Activated CD8-positive, alpha-beta T cell treated with anti-CD3 and anti-CD28 coated beads for 36 hours (primary cell): ENCODE measurements at places on chromosomes 3 and 15. TPM values are rescaled to one million over a fixed set of nuclear protein-coding genes. Genes with fewer than 3 reads are reported as not detected.
A peak's percentile ranks its signal among the peaks of the same experiment; 100 is the strongest.

DNA sequence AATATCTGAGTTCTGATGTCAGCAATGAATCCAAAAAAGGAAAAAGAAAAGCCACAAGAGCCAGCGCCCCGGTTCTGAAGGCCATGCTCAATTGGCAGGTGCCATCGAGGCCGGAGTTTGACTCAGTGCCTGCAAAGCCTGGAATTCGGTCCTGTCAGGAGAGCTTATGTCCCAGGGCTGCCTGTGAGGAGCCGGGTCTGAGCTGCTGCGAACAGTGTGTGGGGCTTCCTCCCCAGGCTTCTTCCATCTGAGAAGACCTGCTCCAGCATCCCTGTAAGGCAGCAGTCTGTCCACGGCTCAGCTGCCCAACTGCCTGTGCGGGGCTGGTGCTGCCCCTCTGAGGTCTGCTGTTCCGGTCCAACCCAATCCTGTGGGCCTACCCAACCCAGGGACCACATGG lies 46.1 kb downstream of the ROPN1B start:
- H3K4me1 ChIP-seq: no peaks in the 10 kb centered on the region
- H3K27ac ChIP-seq: no peak overlapping the region
- DNase-seq: no peak
- peaks cover 35% of the 10 kb centered on the region for H3K36me3 ChIP-seq

- peaks cover 51% of the 10 kb centered on the region for H3K36me3 ChIP-seq
- peaks cover 25% of the 10 kb centered on the region for H3K4me1 ChIP-seq
- no peak overlapping the region for H3K4me3 ChIP-seq
- no peak for DNase-seq
- H3K27me3 ChIP-seq: no peaks in the 10 kb centered on the region
Measured at GRCh38 chr3:88101142-88101541, 42.1 kb downstream of the ZNF654 start.

DNA sequence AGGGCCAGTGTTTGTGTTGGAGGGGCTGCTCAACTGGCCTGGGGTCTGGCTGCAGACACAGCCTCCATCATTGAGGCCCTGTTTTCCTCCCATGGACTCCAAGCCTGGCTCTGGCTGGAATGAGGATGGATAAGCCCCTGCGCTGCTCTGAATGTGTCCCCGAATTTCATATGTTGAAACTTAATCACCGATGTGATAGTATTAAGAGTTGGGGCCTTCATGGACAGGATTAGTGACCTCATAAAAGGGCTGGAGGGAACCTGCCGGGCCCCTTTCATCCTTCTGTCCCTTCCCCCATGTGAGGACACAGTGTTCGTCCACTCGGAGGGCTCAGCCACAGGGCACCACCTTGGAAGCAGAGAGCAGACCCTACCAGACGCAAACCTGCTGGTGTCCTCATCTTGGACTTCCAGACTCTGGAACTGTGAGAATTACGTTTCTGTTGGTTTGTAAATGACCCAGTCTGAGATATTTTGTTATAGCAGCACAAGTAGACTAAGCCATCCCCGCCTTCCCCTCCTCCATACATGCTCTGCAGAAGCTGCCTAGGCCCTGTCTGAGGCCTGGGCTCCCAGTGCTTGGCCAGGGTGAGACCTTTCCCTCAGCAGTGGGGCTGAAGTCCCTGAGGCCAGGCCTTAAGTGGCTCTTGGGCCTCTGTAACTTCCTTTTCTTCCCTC lies 3.8 kb upstream of the LCTL start:
- no peaks in the 10 kb centered on the region for H3K36me3 ChIP-seq
- H3K4me3 ChIP-seq: no peak overlapping the region
- DNase-seq: no peak
- no peaks in the 10 kb centered on the region for H3K27me3 ChIP-seq

DNA sequence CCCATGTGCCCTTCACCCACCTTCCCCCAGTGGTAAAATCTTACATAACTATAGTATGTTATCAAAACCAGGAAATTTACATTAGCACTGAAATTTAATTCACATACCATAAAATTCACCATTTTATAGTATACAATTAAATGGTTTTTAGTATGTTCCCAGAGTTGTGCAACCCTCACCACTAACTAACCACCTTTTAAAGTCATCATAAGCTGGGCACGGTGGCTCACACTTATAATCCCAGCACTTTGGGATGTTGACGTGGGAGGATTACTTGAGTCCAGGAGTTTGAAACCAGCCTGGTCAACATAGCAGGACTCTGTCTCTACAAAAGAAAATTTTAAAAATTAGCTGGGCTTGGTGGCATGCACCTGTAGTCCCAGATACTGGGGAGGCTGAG lies 13.7 kb downstream of the FRMD5 start:
- no peaks in the 10 kb centered on the region for H3K36me3 ChIP-seq
- no peak for DNase-seq
- no peaks in the 10 kb centered on the region for H3K4me1 ChIP-seq

DNA sequence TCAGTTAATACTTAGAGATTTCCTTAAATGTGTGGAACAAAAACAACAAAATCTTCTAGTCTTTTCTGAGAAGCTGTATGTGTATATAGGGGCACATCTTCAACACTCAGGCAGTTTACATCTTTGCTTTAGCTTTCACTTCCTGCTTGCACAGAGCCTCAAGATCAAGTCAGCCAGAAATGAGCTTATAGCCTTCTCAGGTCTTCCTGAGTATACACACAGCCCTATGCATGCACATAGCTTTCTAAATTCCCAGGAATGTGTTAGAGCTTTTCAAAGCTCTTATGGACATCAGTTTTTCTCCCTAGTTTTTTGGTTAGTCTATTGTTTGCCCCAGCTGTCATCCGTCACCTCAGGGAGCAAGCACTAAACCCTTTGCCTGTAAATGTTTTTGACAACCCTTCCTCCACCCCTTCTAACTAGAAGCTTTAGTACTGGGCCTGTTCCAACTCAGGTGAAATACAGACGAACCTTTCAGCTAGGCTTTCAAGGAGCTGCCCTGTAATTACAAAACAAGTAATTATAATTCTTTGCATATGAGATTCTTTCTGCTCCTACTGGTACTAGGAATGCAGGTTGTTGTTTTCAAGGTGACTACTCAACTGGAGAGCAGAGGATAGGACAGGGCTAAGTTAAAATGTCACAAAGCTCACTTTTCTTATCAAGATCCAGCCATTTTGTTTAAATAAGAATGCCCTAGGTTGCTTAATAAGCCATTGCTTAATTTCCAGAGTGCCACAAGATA lies 22.6 kb upstream of the MTMR10 start:
- H3K27me3 ChIP-seq: no peaks in the 10 kb centered on the region
- H3K4me3 ChIP-seq: no peak overlapping the region
- H3K36me3 ChIP-seq: peaks cover 6% of the 10 kb centered on the region
- peaks cover 17% of the 10 kb centered on the region for H3K4me1 ChIP-seq
- H3K27ac ChIP-seq: peak overlapping the region; percentile 57

- no peak overlapping the region for H3K27ac ChIP-seq
- peaks cover 5% of the 10 kb centered on the region for H3K27me3 ChIP-seq
- H3K4me3 ChIP-seq: no peak overlapping the region
- H3K4me1 ChIP-seq: no peaks in the 10 kb centered on the region
Measured at GRCh38 chr3:139705631-139706030, 27.9 kb upstream of the NMNAT3 start.

- no peak for DNase-seq
- H3K27ac ChIP-seq: no peak overlapping the region
- no peak overlapping the region for H3K4me3 ChIP-seq
- no peaks in the 10 kb centered on the region for H3K36me3 ChIP-seq
Measured at GRCh38 chr15:55116636-55117035, 80.1 kb downstream of the RSL24D1 start.

- DNase-seq: no peak
- no peaks in the 10 kb centered on the region for H3K36me3 ChIP-seq
- H3K27me3 ChIP-seq: no peaks in the 10 kb centered on the region
- no peak overlapping the region for H3K27ac ChIP-seq
Measured at GRCh38 chr3:97481416-97481815, 283.1 kb upstream of the ARL6 start.

- peak; percentile 12 for DNase-seq
- H3K27me3 ChIP-seq: peaks cover 3% of the 10 kb centered on the region
- no peak overlapping the region for H3K4me3 ChIP-seq
- no peak overlapping the region for H3K27ac ChIP-seq
Measured at GRCh38 chr3:28972921-28973320, 307.9 kb upstream of the RBMS3 start.

- H3K36me3 ChIP-seq: no peaks in the 10 kb centered on the region
- no peak overlapping the region for H3K27ac ChIP-seq
Measured at GRCh38 chr3:124363476-124363875, 366.8 kb upstream of the UMPS start.

GRCh38 chr3:73493543-73494308 lies 131.0 kb downstream of the PDZRN3 start:
- DNase-seq: no peak
- no peak overlapping the region for H3K27ac ChIP-seq
- H3K27me3 ChIP-seq: no peaks in the 10 kb centered on the region
- no peak overlapping the region for H3K4me3 ChIP-seq
- no peaks in the 10 kb centered on the region for H3K36me3 ChIP-seq

- H3K36me3 ChIP-seq: peaks cover 46% of the 10 kb centered on the region
- H3K27ac ChIP-seq: no peak overlapping the region
- no peak overlapping the region for H3K4me3 ChIP-seq
- no peak for DNase-seq
- H3K27me3 ChIP-seq: no peaks in the 10 kb centered on the region
- H3K4me1 ChIP-seq: no peaks in the 10 kb centered on the region
Measured at GRCh38 chr15:62021991-62022600, 38.2 kb downstream of the VPS13C start.

GRCh38 chr3:65093641-65094040 lies 405.8 kb upstream of the ADAMTS9 start:
- H3K27me3 ChIP-seq: no peaks in the 10 kb centered on the region
- H3K36me3 ChIP-seq: no peaks in the 10 kb centered on the region
- H3K4me1 ChIP-seq: no peaks in the 10 kb centered on the region

GRCh38 chr3:29412110-29412509 lies 131.2 kb downstream of the RBMS3 start:
- no peak overlapping the region for H3K27ac ChIP-seq
- DNase-seq: no peak
- no peaks in the 10 kb centered on the region for H3K27me3 ChIP-seq
- H3K4me3 ChIP-seq: no peak overlapping the region

GRCh38 chr3:89525609-89526008 lies 418.2 kb downstream of the EPHA3 start:
- H3K27me3 ChIP-seq: no peaks in the 10 kb centered on the region
- no peak overlapping the region for H3K27ac ChIP-seq
- H3K4me1 ChIP-seq: no peaks in the 10 kb centered on the region
- no peak overlapping the region for H3K4me3 ChIP-seq
- no peak for DNase-seq

- no peak overlapping the region for H3K4me3 ChIP-seq
- DNase-seq: peak; percentile 52
- peaks cover 3% of the 10 kb centered on the region for H3K4me1 ChIP-seq
Measured at GRCh38 chr15:90291679-90292356, 26.3 kb downstream of the NGRN start.

- peaks cover 77% of the 10 kb centered on the region for H3K36me3 ChIP-seq
- H3K4me1 ChIP-seq: peaks cover 57% of the 10 kb centered on the region
- H3K4me3 ChIP-seq: peak overlapping the region; percentile 55
Measured at GRCh38 chr3:172511783-172512762, 11.2 kb downstream of the TNFSF10 start.

GRCh38 chr15:69873807-69874206 lies 223.9 kb downstream of the TLE3 start:
- no peak for DNase-seq
- H3K4me3 ChIP-seq: no peak overlapping the region
- no peaks in the 10 kb centered on the region for H3K27me3 ChIP-seq
- H3K36me3 ChIP-seq: no peaks in the 10 kb centered on the region
- H3K4me1 ChIP-seq: no peaks in the 10 kb centered on the region

GRCh38 chr3:11455956-11456355 lies 183.8 kb downstream of the ATG7 start:
- H3K36me3 ChIP-seq: peaks cover 3% of the 10 kb centered on the region
- no peaks in the 10 kb centered on the region for H3K27me3 ChIP-seq
- H3K4me1 ChIP-seq: peaks cover 4% of the 10 kb centered on the region
- H3K4me3 ChIP-seq: no peak overlapping the region

DNA sequence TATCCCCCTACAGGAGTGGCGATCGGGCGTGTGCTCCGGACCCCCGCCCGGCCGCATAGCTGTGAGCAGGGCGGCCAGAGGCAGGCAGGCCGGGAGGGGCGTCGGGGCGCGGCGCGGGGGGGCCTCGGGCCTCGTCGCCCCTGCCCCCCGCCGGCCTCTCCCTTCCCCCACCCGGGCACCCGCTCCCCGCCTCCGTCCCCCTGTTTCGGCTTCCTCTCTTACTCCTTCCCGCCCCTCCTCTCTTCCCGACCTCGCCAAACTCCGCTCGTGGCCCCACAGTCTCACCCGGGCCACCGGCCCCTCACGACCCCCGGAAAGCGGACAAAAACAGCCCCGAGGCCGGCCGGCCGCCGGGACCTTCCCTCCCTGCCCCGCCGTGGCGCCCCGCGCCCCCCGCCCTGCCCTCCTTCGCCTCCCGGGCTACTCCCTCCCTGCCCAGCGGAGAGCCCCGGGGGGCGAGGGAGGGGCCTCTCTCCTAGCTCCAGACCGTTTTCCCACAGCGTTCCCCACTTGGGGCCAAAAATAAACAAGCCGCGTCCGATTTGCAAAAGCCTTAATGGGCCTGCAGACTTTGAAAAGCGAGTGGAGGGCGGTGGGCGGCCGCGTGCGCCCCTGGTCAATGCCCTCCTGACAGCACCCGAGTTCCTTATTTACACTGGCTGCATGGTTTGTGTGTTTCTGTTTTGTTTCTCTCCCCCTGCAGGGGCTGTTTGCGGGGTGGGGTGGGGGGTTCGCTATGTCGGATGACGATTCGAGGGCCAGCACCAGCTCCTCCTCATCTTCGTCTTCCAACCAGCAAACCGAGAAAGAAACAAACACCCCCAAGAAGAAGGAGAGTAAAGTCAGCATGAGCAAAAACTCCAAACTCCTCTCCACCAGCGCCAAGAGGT lies 1.0 kb downstream of the UBE2E1 start:
- peak overlapping the region; percentile 87 for H3K4me3 ChIP-seq
- DNase-seq: peak; percentile 18
- H3K4me1 ChIP-seq: peaks cover 50% of the 10 kb centered on the region
- H3K27ac ChIP-seq: peak overlapping the region; percentile 94
- H3K36me3 ChIP-seq: peaks cover 30% of the 10 kb centered on the region

GRCh38 chr3:100158918-100159330 lies 44.6 kb upstream of the FILIP1L start:
- H3K27me3 ChIP-seq: no peaks in the 10 kb centered on the region
- peaks cover 10% of the 10 kb centered on the region for H3K4me1 ChIP-seq
- H3K27ac ChIP-seq: no peak overlapping the region
- H3K36me3 ChIP-seq: peaks cover 51% of the 10 kb centered on the region
- DNase-seq: no peak
- no peak overlapping the region for H3K4me3 ChIP-seq

- no peaks in the 10 kb centered on the region for H3K27me3 ChIP-seq
- peaks cover 17% of the 10 kb centered on the region for H3K36me3 ChIP-seq
- peaks cover 94% of the 10 kb centered on the region for H3K4me1 ChIP-seq
- DNase-seq: no peak
- H3K27ac ChIP-seq: peak overlapping the region; percentile 93
Measured at GRCh38 chr3:32419742-32420125, 28.1 kb downstream of the CMTM7 start.

GRCh38 chr15:44535523-44536301 lies 1.2 kb upstream of the EIF3J start:
- peaks cover 30% of the 10 kb centered on the region for H3K4me1 ChIP-seq
- DNase-seq: peak; percentile 57
- H3K4me3 ChIP-seq: peak overlapping the region; percentile 87
- H3K27ac ChIP-seq: peak overlapping the region; percentile 96

Gene DNAH12
- not detected for total RNA-seq

Gene GOLGA6L4
- total RNA-seq: 1.3 TPM

Gene CYP11A1
- total RNA-seq: 0.29 TPM

Gene CTNNB1
- total RNA-seq: 104 TPM

Gene ADAMTS17
- 1.5 TPM for total RNA-seq

Gene CPLX3
- total RNA-seq: not detected

Gene RPSA
- total RNA-seq: 3,048 TPM

Gene GCSAM
- 9.9 TPM for total RNA-seq

Gene MEIS2
- not detected for total RNA-seq

Gene SNRK
- total RNA-seq: 28.9 TPM

Gene P3H2
- total RNA-seq: not detected
